ENCODE measurements at places on chromosomes 5 and 9.
A peak's percentile ranks its signal among the peaks of the same experiment; 100 is the strongest.

DNA sequence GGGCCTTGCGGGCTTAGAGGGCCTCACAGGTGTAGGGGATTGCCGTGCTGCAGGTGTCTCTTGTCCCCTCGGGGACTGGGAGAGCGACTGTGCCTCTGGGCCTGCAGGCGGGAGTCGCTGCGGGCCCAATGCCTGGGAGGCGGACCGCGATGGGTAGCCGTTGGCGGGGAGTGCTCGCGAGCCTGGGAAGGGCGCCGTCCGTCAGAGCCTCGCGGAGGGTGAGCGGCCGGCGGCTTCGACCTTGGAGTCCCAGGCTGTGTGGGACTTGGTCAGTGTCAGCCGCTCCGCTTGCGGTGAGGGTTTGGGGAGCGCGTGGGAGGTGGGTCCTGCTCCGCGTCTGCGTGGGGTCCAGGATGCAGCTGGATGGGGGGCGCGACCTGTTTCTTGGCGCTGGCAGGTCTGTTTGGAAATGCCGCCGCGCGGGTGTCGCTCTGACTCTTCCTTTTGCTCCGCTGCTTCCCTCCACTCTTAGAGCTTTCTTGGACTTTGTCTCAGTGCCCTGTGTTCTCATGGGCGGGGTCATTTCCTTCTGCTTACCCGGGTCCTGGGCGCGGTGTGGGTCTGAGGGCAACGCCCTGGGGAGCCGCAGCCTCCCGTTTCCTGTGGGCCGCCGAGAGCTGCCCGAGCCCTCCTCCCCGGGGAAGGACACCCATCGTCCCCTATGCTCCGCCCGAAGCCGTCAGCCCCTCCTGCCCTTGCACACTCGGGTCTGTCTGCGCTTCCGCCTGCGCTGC lies 88.9 kb upstream of the CACNA1B start:
- DNase-seq: no peak

GRCh38 chr9:136051837-136052471 lies 43.1 kb downstream of the NACC2 start:
- peak; percentile 17 for DNase-seq

DNA sequence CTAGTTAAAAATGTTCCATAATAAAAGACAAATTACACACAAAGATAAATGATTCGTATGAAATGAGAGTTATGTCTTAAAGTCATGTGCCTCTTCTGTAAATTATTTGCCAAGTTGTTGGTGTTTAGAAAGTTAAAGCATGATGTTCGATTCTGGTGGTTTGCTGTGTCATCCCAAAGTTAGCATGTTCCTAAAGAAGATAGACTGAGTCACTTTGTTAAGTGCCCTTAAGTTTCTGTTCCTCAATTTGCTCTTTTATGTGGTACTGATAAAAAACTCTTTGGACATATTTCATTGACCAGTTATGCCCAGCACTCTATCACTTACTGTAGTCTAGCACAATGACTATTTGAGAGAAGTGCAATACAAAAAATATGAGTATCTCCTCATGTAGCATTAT lies 366.9 kb upstream of the ZNF608 start:
- no peak for DNase-seq

DNA sequence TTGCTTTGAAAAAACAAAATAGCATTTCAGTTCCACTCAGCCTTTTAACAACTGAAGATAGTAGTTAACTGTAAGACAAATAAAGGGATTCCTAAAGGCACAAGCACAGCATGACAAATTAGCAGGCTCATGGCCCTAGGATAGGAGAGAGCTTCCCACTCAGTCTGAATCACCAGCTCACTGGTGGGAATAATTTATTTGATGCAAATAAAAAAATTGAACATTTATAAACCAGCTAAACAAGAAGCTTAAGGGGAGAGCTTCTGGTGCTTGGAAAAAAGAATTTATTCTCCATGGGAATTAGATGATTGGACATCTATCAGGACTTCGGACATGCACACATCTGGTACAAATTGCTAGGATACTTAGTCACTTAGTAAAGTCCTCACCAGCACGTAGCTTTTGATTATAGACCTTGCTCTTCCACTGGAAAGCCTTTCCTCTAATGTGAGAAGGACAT lies 294.1 kb upstream of the TNC start:
- DNase-seq: no peak

DNA sequence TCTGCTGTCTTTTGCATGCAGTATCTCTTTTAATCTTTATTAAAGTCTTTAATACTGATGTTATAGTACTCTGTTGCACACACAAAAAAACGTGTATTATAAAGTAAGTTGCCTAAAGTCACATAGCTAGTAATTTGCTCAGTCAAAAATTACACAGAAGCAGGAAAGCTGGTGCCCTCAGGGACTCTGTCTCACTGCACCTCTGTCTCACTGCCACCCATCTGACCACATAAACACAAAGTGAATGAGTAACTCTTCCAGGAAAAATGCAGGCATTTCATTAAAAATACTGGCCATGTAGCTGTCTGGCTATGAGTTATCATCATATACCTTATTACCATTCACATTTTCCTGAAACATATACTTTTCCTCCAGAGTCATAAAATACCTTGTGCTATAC lies 591.7 kb downstream of the CSNK1G3 start:
- no peak for DNase-seq

- peak; percentile 89 for DNase-seq
These were observed at the start of gene MRPS2 for GRCh38 chr9:135500525-135501260. MRPS2 (plus strand) TSS chr9:135500682; CDS start chr9:135500711, 29 bp downstream.

GRCh38 chr5:150258130-150258529 lies 31.4 kb downstream of the CAMK2A start:
- DNase-seq: no peak

- peak; percentile 8 for DNase-seq
These were observed 118.3 kb downstream of the SLC1A3 start for GRCh38 chr5:36724467-36725332.

DNA sequence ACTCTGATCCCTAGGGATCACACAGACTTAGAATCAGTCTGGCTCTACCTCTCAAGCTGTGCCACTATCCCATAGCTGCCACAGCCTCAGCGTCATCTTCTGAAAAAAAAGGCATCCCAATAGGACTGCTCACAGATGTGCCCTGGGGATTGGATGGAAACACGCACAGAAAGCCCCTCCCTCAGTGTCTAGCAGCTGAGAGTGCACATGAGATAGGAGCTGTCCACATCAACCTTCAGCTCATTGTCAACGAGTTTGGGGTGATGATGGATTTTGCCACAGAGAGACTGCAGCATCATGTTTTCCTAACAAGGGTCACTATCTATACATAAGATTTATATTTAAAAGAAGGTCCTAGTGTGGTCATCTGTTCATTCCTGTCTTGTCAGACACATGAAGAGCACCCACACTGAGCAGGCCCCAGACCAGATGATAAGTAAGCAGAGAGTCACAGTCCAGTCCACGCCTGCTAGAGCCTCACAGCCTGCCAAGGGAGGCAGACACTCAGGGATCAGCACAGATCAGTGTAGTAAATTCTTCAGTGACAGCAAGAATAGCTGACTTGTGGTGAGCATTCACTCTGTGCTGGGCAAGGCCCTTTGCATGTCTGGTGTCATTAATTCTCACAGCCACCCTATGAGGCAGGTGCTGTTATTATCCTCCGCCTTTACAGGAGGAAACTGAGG lies 25.8 kb downstream of the AFAP1L1 start:
- DNase-seq: no peak

DNA sequence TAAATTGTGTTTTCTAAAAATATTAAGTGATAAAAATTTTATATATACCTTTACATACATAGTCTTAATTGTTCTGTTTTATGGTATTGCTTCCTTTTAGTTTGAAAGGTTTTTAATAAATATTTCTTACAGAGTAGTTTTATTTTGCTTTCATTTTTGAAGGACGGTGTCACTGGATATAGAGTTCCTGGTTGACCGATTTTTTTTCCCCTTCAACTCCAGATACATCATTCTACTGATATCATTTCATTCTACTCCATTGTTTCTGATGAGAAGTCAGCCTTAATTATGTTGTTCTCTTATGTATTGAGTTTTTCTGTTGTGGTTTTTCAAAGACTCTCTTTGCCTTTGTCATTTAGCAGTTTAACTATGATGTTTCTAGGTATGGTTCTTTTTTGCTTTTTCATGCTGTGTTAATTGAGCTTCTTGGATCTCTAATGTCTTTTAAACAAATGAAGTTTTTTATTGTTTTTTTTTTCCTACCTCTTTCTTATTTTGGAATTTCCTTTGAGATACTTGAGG lies 30.4 kb downstream of the MTREX start:
- DNase-seq: no peak

DNA sequence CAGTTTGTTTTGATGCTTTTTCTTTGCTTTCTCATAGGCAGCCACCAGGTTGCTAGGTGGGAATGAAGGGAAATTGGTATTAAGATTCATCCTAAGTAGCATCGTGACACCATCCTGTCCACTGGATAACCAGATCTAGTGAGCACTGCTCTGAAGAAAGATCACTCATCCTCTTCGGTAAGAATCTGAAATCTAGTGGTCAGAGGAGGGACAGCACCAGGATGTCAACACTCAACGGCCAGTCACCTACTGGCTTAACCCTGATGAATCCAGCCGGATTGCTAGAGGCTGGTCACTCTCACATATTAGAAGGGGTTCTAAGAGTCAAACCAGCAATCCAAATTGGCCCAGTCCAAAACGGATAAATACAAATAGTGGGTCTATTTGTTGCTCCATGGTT lies 50.8 kb downstream of the DCP2 start:
- DNase-seq: no peak

DNA sequence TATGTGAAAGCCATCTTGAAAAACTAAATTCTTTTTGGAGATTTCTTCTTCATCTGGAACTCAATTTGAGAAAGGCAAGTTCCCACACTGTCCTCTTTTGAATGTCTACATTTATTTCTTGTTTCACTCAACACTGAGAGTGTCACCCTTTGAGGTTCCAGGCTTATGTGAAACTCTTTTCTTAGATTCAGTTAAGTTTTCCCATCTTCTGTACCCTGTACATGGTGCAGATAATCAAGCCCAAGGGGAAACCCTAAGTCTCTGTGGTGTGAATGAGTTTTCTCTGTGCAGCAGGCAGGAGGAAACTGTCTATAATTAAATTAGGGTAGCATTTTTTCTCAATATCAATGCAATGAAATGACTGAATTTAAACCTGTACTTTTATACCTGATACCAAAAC lies 72.3 kb upstream of the PRLR start:
- no peak for DNase-seq

DNA sequence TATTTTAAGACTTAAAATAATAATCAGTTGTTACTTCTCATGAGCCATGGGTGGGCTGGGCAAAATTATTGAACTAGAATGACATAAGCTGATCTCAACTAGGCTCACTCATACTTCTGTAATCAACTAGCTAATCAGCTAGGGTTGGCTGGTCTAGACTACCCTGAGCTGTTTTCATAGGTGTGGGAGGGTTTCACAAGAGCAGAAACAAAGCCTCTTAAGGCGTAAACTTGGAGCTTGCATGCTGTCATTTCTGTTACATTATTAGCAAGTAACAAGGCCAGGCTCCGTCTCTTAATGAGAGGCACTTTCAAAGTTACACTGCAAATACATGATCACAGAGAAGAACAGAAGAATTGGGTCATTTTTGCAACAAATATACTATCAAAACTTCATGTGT lies 57.2 kb upstream of the GHR start:
- DNase-seq: no peak

- DNase-seq: no peak
These were observed 121.4 kb downstream of the DOCK8 start for GRCh38 chr9:336039-336438.

- no peak for DNase-seq
These were observed 65.7 kb upstream of the SYK start for GRCh38 chr9:90735952-90736351.

GRCh38 chr9:113164536-113165300 lies 13.9 kb downstream of the SLC31A2 start:
- DNase-seq: no peak

GRCh38 chr9:36551129-36551528 lies 21.6 kb upstream of the MELK start:
- DNase-seq: no peak

DNA sequence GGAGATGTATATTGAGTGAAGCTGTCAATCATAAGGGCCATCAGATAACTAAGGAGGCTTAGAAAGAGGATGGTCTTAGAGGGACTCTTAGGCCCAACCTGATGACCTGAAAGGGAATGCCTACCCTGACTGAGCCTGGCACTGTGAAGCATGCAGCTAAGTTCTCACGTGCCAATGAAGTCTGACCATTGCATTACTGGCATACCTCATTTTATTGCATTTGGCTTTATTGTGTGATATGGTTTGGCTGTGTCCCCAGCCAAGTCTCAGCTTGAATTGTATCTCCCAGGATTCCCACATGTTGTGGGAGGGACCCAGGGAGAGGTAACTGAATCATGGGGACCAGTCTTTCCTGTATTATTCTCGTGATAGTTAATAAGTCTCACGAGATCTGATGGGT lies 421.6 kb upstream of the SGCD start:
- no peak for DNase-seq

GRCh38 chr9:109799141-109799540 lies 19.1 kb downstream of the PALM2AKAP2 start:
- no peak for DNase-seq

DNA sequence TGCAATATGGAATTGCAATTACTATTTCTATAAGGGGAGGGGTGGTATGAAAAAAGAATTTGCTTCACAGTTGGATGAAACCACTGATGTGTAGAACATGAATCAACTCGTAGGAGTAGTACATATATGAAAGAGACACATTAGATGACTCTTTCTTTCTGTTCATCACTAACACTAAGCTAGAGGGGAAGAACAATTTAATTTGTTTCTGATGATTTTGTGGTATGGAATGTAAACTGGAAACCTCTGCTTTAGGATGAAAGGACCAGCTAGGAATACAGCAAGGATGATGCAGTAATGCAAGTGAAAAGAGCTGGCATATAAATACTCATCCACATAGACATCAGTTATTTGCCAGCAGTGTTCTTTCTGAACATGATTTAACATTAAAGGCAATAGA lies 113.4 kb downstream of the PAPPA start:
- DNase-seq: no peak

GRCh38 chr9:114281473-114282103 lies 41.3 kb upstream of the ORM1 start:
- no peak for DNase-seq

DNA sequence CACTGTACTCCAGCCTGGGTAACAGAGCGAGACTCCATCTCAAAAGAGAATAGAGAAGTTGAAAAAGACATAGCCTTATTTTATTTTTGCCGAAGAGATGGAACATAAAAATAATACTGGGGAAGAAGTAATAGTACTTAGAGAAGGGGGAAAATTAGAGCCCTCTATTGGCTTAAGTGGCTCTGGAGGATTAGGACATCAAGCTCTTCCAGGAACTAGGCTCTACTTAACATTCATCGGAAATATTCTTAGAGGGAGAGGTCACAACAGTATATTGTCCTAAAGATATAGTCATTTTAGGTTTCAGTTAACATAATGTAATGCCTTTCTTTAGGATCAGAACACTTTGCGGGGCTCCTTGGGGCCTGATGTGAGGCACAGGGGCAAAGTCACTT lies 86.0 kb upstream of the PLPP1 start:
- DNase-seq: no peak
